Mucosa of gallbladder (tissue), 1 donor: ENCODE measurements at places on chromosomes 6 and 20. TPM values are rescaled to one million over a fixed set of nuclear protein-coding genes. Genes with fewer than 3 reads are reported as not detected.

The COL9A1 gene
- total RNA-seq: 0.09 TPM

The STK38 gene
- 41.6 TPM for total RNA-seq

The OPRM1 gene
- not detected for total RNA-seq

The NKX2-2 gene
- total RNA-seq: not detected

The TTK gene
- total RNA-seq: 0.92 TPM

GRCh38 chr6:92714346-92714745 is 705.0 kb downstream of the EPHA7 start:
- DNase-seq: no peak

GRCh38 chr20:53948383-53949318 is 121.7 kb downstream of the BCAS1 start:
- DNase-seq: no peak

DNA sequence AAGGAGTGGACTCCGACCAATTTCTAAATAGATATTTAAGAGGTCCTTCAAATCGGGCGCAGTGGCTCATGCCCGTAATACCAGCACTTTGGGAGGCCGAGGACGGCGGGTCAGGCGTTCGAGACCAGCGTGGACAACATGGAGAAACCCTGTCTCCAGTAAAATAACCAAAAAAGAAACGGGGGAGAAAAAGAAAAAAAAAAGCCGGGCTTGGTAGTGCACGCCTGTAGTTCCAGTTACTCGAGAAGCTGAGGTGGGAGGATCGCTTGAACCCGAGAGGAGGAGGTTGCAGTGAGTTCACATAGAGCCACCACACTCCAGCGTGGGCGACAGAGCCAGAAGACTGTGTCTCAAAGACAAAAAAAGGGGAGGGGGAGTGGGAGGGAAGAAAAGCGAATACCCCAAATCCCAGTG is 53.3 kb upstream of the HFE start:
- DNase-seq: no peak

DNA sequence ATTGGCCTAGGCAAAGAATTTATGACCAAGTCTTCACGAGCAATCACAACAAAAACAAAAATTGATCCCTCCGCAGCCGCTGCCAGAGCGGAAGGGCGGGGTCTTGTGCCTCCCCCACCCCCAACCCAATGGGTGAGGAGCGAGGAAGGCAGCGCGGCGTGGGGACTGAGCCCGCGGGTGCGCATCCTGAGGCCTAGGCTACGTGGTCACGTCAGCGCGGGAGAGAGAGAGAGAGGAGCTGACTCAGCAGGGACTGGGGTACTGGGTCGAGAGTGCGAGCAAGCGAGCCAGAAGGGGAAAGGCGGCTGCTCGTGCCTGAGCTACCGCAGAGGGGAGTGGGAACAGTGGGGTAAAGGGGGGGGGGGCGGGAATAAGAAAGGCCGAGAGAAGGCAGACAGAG is 90.1 kb upstream of the FERMT1 start:
- DNase-seq: no peak

DNA sequence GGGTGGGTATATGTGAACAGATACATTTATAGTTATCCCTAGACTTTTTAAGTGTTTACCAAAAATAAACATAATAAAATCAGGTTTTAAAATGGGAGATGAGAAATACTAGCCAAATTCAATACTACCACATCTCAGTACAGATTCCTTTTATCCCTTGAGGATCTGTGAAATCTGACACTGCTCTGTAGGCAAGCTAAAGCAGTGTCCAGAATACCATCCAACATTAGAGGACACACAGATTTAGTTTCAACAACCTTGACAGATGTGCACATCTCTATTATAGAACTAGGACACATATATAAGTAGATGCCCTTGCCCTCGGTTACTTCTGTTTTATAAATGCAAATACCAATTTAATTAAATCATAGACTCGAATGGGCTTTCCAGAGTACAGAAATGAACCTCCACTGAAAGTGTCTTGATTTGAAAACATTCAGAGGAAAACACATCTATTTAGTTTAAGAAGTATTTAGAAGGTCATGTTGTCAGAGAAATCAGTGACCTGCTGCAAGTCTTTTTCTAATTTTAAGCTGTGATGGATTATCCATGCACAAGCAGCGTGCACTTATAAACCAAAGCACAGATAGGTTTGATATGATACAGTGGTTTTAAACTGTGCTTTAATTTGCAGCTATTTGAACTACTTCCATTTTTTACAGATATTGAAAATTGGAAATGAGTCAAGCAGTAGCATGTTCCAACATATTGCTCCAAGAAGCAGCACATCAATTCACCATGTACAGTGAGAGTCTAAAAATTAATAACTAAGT is 156.3 kb upstream of the EPHA7 start:
- DNase-seq: no peak

GRCh38 chr6:69370763-69371162 is 426.0 kb downstream of the LMBRD1 start:
- DNase-seq: no peak

- no peak for DNase-seq
Observed at GRCh38 chr20:49706630-49707091, 7.0 kb downstream of the B4GALT5 start.

DNA sequence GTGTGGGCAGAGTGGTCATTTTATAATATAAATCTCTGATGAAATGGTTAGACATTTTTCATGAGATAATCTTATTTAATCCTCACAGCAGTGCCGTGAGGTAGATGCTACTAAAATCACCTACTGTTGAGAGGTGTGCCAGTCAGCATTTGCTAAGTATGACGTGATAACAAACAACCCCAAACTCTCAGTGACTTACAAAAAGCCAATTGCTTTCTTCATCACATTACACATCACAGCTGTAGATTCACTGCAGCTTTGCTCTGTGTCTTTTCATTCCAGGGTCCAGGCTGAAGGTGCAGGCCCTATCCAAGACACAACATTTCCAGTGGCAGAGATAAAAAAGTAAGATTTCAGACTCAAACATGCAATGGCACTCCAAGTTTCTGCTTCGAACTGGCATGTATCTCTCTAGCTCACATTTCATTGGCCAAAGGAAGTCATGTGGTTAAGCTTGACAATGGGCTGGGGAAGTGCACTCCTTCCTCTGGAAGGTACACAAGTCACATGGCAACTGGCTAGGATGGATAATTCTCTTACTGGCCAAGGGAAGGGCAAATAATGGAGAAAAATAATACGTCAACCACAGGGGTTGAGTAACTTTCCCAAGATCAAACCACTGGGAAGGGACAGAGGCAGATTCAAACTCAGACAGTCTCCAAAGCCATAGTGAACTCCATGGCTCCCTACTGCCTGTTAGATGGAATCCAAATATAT is 69.5 kb upstream of the EPB41L1 start:
- peak; percentile 67 for DNase-seq

- no peak for DNase-seq
Observed at GRCh38 chr20:21262812-21263211, 40.3 kb upstream of the XRN2 start.

- DNase-seq: no peak
Observed at GRCh38 chr6:9789201-9789600, 625.7 kb downstream of the TFAP2A start.

- DNase-seq: peak; percentile 89
Observed at GRCh38 chr20:16574656-16575355, 1.6 kb upstream of the KIF16B start.

GRCh38 chr6:17015551-17016381 is 86.1 kb upstream of the STMND1 start:
- DNase-seq: peak; percentile 14
